ENCODE measurements at places on chromosomes 3 and 15.

DNA sequence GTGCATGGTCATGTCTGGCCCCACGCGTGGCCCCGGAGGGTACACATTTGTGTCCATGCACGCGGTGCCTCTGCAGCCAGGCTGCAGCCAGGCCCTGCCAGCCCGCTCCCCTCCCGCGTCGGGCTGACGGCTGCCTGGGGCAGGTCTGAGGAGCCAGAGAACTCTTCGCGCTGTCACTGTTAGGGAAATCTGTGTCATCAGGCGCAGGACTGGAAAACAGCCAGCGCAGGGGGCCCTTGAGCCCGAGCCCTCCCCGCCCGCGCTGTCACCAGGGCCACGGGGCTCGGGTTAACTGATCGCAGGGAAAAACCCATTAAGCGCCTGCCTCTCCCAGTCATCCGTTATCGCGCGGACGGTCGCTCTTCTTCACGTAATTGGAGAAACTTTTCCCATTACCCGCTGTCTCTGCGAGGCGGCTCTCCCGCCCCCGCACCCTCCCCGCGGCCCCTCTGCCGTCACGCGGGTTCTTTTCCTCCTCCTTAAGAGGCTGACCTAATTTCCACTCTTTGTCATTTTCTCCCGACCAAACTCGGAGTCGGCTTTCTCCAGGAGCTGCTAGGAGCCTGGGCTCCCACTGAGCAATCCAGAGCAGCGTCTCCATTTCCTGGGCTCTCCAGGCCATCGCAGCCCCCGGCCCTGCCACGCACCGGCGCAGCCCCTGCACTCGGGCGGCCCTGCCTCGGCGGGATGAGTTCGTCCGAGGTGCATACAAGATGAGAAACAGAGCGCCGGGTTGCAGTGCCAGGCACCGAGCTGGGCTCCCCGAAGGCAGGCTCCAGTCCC lies 57.5 kb upstream of the PRR23E start:
- peak; percentile 77 for DNase-seq

DNA sequence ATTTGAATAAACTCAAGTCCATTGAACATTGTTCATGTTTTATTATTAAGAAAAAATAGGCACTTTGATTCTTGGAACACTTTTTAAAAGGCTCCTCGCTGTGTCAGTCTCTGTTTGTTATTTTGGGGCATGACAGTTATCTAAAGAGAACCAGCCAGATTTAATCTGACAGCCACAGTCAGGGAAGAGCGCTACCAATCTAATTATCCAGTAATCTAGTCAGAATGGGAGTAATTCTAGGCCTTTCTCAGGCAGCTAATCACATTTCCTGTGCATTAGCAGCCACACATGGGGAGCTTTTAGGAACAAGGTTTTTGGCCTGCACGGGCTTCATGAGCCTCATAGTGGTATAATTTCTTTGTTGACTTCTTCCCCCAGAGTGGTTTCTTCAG lies 362.2 kb downstream of the RBMS3 start:
- DNase-seq, result no peak

GRCh38 chr3:193330555-193331204 lies 47.9 kb downstream of the ATP13A5 start:
- DNase-seq, result no peak

DNA sequence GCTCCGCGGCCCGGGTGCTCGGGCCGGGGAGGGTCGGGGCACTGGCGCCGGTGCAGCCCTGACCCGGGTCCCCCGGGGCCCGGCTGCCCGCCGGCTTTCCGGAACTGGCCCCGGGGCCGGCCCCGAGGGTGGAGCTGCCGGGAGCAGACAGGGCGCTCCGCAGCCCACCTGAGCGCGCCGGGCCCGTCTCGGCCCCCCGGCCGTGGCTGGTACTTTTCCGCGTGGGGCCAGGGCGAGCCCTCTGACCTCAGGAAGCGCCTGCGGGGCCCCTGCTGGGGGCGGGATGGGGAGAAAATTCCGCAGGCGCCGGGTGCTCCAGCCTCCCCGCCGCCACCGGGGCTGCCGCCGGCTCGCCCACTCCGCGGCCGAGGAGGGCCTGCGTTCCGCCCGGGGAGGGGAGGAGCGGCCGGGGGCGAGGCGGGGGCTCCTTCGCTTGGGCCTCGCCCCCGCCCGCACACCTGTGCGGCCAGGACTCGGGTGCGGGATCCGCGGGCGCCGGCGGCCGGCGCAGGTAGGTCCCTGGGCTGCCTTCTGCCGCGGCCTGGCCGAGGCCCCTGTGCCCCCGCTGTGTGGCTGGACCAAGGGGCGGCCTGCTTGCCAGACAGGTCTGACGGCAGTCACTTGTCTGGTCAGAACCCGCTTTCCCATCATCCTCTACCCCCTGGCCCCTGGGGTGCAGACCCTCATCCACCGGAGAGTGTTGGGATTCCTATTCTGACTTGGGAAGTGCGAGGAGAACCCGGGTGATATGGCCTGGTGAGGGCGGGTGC lies 3.5 kb downstream of the FURIN start:
- no peak for DNase-seq

GRCh38 chr3:50299929-50300680 lies 900 bp upstream of the HYAL3 start:
- no peak for DNase-seq

DNA sequence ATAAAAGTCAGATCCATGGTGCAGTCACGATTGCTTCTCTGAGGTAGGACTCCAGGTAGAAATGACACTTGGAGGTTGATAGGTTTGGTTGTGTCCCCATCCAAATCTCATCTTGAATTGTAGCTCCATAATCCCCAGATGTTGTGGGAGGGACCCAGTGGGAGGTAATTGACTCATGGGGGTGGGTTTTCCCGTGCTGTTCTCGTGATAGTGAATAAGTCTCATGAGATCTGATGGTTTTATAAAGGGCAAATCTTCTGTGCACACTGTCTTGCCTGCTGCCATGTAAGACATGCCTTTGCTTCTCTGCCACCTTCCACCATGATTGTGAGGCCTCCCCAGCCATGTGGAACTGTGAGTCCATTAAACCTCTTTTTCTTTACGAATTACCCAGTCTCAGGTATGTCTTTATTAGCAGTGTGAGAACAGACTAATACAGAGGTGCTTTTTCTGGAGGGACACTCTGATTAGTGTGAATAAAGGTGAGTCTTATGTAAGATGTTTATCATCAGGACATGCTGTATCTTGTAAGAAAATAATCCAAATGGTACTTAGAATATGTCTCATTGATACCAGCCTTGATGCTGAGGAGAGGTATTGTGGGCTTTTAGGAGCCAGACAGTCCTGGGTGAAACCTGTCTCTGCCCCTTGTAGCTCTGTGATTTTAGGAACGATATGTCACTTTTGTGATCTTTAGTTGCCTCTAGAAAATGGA lies 43.0 kb downstream of the SLCO3A1 start:
- DNase-seq, result no peak

- no peak for DNase-seq
Measured at GRCh38 chr3:127438371-127438770, 150.5 kb upstream of the PRR20G start.

DNA sequence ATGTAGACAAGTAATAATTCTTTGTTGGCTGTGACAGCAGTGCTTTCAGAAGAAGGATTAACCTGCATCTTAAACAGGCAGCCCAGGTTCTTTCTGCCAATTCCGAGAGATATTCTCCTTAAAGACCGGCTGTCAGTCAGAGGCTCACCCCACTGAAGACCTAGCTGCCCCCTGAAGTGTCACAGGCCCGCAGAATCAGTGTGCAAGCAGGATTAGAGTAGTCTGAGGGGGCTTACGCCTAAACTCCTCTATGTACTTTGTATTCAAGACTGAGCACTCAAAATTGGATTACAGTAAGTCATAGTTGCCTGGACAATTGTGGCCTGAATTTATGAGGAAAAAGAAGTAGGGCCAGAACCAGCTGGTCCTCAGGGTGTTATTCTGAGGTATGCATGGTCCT lies 342.9 kb downstream of the CLSTN2 start:
- no peak for DNase-seq

- DNase-seq, result no peak
Measured at GRCh38 chr15:32834156-32834555, 116.4 kb downstream of the GREM1 start.

- DNase-seq, result peak; percentile 94
Measured at GRCh38 chr3:50515565-50516439, 12.4 kb upstream of the CACNA2D2 start.

GRCh38 chr3:88168171-88168570 lies 18.4 kb downstream of the C3orf38 start:
- DNase-seq, result no peak
